GM03348 (cell line): ENCODE measurements at places on chromosomes 7 and 10.

DNA sequence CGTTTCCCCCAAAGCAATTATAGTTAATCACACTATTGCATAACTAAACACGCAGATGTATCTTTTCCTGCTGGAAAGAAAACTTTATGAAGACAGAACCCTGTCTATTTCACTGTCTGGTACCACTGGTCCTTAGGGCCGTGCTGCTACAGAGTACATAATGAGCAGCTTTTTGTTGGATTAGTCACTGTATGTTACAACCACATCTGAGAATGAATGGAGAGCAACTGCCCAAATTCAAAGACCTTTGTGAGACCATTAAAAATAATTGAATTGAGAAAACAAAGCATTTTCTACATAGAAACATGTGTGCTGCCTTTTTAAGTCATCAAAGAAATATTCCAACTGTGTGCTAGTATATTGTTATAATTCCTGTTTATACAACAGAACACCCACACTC, 111.3 kb upstream of the SORCS1 start:
- DNase-seq = no peak

DNA sequence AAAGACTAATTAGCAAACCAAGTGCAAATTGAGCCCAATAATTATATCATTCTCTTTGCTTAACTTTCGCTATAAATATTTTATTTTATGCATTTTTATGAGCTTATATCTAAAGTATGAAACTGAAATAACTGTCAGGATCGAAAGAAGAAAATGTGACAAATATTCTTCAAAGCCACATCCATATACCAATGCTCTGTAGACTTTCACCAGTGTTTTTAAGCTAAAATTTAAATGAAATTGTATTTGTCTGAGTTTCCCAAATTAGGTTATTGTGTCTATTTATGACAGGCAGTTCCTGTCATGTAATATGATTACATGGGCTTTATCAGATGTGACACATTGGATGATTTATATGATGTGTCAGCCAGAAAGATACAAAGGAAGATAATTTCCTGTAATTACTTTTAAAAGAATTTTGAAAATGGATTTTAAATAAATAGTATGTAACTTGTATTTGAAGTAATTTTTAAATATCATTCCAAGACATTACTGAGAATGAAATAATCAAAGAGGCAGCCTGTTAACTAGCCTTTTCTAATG, 317.9 kb upstream of the KLF6 start:
- DNase-seq = no peak

- no peak for DNase-seq
These were observed 75.8 kb downstream of the C1GALT1 start for GRCh38 chr7:7257899-7258692.

DNA sequence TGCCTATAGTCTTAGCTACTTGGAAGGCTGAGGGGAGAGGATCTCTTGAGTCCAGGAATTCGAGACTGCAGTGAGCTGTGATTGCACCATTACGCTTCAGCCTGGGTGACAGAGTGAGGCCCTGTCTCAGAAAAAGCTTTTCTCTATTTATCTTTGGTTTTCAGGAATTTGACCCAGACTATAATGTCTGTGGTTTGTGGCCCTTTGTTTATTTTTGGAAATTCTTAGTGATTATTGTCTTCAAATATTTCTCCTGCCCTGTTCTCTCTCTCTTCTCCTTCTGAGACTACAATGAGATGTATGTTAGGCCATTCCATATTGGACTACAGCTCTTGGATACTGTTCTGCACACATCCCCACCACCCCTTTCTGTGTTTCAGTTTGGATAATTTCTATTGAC, 4.7 kb downstream of the MUC12 start:
- DNase-seq = no peak

GRCh38 chr10:7409045-7409731, 1.6 kb downstream of the SFMBT2 start:
- DNase-seq = no peak

DNA sequence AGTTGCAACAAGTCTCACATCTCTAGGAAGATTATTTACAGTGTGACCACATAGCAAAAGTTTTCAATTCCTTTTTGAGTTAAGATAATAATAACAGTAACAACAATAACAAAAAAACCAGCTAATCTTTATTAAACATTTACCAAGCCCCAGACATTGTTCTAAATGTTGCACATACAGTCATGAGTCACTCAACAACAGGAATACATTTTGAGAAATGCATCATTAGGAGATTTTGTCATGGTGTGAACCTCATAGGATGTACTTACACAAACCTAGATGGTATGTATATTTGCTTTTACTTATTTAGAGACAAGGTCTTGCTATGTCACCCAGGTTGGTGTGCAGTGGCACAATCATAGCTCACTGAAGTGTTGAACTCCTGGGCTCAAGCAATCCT, 52.0 kb downstream of the SPAM1 start:
- DNase-seq = no peak

DNA sequence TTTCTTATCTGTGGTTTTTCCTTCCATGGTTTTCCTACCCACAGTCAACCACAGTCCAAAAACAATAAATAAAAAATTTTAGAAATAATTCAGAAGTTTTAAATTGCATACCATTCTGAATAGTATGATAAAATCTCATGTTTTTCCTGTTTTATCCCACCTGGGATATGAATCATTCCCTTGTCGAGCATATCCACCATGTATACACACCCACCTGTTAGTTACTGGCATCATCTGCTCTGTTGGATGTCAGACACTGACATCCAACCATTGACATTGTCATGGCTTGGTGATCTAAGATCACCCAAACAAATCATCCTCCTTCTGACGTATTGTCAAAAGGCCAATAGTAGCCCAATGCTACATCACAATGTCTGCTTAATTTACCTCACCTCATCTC, 749.8 kb downstream of the TNS3 start:
- DNase-seq = no peak

DNA sequence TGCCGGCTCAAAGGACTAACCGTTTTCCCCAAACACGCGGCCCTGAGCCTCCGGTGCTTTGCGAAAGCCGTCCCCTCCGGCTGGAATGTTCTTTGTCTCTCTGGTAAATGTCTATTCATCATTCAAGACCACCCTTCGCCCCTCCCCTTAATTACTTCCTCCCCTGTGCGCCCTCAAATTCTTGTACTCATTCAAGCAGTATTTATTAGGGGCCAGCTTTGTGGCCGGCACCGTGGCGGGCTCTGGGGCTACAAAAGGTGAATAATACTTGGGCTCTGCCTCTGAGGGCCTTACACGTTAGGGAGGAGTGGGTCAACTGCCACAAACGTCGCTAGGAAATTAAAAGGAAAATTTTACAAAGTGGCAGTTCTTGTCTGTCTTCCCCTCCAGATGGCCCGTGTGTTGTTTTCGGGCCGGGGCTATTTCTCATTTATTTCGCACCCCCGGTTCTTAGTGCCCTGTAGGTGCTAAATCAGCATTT, 1.5 kb upstream of the MEST start:
- DNase-seq = no peak

- no peak for DNase-seq
These were observed 518 bp upstream of the COMMD3 start for GRCh38 chr10:22315455-22316285.

DNA sequence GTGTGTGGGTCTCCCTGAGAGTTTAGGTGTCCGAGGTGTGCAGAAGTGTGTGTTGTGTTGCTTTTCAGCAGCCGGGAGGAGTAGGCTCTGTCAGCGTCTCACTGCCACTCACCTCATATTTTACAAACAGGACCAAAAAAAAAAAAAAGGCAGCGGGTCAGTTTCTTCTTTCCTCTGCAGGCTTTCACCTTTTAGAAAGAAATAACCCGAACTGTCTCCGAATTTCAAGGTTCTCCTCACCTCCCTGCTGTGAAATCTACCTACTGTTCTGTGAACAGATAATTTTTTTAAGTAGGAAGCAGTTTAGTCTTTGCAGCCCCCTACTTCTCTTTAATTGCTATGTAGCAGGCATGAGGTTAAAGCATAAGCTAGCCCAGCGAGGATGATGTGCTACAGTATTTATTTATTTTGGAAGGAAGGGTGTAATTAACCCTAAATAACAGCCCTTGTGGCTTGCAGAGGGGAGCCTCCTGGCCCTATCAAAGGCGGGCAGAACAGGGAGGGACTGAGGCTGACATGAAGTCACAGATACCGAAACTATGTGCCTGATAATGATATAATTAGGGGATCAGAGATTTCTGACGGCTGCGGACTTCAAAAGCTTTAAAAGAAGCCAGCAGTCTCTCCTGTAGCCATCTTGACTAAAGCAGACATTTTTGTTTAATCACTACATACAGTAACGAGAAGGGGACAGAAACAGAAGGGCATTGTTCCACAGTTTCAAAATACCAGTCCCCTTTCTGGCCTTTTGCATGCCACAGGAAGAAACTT, 1.6 kb downstream of the BAMBI start:
- DNase-seq = no peak

GRCh38 chr10:11475831-11476434, 135.5 kb downstream of the USP6NL start:
- DNase-seq = no peak

DNA sequence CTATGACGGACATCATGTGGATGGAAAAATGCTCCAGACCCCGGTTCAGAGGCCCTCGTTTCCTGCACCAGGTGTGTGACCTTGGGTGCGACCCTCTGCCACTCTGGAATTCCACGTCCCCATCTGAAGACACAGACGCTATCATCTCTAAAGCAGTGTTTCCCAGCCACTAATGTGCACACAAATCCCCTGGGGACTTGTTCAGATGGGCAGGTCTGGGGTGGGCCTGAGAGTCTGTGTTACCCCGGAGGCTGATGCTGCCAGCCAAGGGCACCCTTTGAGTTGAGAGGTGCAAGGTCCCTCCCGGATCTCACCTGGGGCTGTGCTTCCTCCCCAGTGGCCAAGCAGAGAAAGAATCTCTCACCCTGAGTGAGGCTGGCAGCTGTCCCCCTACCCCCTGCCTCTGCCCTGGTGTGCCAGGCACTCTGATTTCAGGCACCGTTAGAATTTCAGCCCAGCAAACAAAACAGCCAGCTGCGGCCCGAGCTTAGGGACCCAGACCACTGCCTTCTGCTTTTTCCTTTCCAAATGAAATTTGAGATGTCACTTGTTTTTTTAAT, 90.0 kb downstream of the SLIT1 start:
- DNase-seq = no peak

DNA sequence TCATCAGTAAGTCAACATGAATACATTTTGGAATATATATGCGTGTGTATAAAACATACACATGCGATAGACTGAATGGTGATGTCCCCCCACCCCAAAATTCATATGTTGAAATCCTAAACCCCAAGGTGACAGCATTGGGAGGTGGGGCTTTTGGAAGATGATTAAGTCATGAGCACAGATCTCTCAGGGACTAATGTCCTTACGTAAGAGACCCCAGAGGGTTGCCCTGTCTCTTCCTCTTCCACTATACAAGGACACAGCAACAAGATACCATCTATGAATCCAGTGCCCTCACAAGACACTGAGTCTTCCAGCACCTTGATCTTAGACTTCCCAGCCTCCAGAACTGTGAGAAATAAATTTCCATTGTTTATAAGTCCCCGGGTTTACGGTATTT, 22.5 kb downstream of the DRGX start:
- DNase-seq = no peak
